ENCODE measurements at places on chromosomes 1 and 21.

DNA sequence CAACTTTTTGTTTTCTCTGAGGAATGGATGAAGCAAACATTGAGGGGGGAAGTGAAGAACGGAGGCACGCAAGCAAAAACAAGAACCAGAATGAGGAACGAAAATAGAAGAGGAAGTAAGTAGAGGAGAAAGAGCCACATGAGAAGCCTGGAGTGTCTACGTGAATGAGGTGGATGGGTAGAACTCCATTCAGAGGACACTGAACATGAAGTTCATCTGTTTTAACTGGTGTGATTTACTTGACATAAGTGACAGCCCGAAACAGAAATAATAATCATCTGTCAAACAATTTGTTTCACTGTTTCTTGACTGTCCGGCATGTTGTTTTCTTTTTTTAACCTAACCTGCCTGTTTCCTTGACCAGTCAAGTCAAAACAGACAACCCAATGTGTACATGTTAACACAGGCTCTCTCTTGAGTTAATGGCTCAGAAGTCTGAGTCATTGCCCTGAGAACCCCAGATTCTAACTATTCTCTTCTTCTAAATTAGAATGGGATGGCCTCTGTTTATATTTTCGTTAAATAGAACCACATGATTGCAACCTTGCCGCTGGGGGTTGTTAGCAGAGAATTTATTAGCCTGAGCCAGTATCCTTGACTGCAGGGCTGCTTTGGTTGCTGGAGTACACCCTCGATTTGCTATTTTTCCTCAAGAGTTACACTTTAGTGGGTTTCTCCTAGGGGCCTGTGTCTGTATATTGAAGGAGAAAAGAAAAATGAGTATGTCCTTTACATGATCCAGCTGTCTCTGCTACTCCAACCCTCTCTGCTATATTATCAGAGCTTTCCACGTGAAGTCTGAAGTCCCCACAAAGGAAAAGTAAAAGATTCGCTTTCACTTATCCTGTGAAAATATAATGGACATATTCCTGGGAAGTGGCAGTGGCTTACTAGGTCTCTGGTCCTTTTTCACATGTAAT lies 151.7 kb downstream of the ZC3H11B start:
- no peak for DNase-seq

GRCh38 chr1:233617025-233617424 lies 3.1 kb downstream of the KCNK1 start:
- no peak for DNase-seq

DNA sequence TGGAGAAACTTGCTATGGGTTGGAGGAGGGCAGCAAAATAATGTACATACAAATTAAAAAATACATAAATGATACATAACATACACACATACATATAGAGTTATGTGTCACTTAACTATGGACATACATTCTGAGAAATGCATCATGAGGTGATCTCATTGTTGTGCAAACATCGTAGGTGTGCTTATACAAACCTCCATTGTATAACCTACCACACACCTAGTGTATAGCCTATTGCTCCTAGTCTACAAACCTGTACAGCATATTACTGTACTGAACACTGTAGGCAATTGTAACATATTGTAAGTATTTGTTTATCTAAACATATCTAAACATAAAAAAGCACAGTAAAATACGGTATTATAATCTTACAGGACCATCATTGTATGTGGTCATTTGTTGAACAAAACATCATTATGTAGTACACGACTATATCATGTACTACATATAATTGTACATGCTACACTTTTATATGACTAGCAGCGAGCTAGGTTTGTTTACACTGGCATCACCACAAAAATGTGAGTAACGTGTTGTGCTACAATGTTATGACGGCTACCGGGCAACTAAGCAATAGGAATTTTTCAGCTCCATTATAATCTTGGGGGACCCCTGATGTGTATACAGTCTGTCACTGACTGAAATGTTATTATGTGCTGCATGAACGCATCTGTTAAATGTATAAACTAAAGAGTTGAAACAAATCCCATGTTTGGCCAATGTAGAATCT lies 35.5 kb downstream of the ITGB3BP start:
- DNase-seq, result no peak

DNA sequence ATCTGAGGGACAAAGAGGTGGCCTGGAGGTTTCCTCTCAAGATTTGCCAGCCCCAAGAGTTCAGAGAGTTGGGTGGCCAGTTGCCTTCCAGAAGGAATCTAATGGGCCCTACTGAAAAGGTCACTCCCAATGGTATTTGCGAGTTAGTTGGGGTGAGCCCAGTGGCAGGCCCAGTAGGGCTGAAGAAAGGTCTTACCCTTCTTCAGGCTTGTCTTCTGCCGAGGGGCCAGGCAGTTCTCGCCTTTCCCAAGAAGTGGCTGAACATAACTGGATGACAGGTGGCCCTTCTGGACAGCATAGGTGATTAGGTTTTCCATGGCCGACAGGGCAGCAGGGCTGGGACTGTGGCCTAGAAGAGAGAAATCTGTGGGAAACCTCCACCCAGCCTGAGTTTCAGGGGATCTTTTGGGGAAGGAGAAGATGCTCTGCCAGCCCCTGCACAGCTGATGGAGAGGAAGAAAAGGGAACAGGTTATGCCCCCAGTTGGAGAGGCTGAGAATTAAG lies 7.2 kb downstream of the PGLYRP4 start:
- DNase-seq, result no peak

DNA sequence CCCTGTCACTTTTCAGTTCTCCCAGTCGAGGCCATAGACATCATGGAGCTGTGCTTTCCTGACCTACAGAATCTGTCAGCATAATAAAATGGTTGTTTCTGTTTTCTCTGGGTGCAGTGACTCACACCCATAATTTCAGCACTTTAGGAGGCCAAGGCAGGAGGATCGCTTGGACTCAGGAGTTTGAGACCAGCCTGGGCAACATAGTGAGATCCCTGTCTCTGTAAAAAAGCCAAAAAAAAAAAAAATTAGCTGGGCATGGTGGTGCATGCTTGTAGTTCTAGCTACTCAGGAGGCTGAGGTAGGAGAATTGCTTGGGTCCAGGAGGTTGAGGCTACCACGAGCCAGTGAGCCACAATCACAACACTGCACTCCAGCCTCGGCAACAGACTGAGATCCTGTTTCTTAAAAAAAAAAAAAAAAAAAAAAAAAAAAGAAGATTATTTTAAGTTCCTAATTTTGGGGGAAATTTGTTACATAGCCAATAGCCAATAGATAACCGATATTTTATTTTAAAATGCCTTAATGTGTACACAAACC lies 196.2 kb downstream of the ADSS2 start:
- no peak for DNase-seq

GRCh38 chr1:9165396-9165795 lies 36.5 kb upstream of the GPR157 start:
- no peak for DNase-seq

- no peak for DNase-seq
These were observed 25.8 kb upstream of the RCC2 start for GRCh38 chr1:17465228-17465627.

GRCh38 chr1:67677930-67678329 lies 7.1 kb upstream of the GADD45A start:
- no peak for DNase-seq

DNA sequence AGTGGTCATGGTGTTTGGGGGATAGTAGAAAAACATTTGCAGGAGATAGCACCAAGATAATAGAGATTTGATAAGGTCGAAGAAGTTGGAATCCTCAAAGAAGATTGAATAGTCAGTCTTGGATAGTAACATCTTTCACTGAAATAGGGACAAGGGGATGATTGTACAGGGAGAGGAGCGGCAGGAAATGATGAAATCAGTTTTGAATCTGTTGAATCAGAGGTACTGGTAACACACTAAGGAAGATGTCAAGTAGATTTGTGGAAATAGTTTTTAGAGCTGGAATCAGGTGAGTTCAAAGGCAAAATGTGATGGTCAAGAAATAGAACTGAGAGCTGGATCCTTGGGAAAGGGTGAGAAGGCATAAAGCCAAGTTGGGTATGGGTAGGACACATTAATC lies 26.5 kb downstream of the CAP1 start:
- DNase-seq, result no peak

DNA sequence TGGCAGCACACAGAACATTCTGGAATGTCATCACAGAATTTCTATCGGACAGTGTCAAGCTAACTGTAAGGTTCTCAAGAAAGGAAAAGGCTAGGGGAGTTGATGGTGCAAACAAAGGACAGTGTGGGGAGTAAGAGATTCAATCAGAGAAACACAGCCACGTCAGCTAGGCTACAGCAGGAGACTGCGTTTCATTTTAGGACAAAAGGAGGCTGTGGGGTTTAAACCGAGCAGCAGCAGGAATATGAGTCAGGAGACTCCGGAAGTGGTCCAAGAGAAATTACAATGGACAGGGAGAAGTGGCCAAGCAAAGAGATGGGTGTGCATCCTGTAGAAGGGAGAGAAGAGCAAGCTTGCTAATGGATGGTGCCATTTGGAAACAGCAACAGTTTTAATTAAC lies 37.4 kb upstream of the C1orf198 start:
- peak; percentile 53 for DNase-seq

DNA sequence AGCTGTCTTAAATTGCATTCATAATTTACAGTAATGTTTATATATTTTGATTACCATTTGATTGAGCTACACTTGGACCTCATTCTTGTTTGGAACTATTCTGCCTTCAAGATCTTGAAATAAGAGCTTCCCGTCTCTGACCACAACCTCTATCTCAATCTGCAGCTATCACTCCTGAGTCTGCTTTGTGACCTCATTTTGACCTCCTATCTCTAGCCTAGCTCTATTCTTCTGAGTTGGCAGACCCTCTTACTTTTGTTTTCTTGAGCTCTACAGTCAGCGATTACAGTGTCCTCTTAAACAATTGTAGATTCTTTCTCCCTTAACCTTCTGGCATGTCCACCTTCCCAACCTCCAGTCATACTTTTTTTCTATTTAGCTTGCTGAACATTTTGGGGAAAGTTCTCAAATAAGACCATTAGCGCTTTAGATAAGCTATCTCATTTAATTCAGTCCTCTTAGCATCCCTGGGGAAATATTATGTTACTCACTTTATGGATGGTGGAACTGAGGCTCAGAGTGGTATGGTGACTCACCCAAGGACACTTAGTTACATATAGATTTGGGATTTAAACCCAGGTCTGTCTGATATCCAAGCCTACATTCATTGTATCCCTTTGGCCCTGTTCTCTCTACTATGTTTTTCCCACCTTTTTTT lies 19.1 kb downstream of the RPAP2 start:
- DNase-seq, result no peak

GRCh38 chr1:211874521-211875347 lies 44.2 kb upstream of the LPGAT1 start:
- DNase-seq, result no peak

GRCh38 chr1:153617663-153618062 lies 1.5 kb upstream of the S100A14 start:
- DNase-seq, result peak; percentile 62
